ENCODE measurements at places on chromosomes 1 and 21. TPM values are rescaled to one million over a fixed set of nuclear protein-coding genes. Genes with fewer than 3 reads are reported as not detected.

DNA sequence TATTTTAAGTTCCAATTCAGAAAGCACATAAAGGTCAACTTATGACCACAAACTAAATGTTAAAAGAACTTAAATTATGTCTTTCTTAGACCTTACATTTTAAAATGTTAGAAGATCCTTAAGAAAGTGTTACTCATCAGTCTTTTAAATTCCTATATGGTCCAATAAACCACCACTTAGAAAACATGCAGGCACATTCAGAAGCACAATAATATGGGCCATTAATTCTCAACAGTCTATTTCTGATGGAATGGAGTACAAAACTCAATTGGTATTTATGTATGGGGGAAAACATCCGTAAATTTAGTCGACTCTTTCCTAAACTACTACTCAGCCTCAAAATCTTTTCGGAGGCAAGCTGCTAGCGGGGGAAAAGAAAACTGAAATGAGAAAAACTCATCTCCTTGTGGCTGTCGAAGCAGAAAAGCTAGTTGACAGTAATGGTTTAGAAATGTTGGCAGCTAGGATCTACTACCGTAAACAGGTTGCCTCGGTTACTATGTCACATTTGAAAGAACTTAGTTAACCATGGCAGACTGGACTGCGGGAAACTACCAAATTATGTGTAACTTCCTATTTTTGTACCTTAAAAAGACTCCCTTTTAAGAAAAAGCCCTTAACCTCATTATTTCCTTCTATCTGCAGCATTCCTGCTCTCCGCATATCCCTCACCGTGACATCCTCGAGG lies 1.0 kb downstream of the TRMT1L start:
- no peak for DNase-seq

- no peak for DNase-seq
Measured at GRCh38 chr1:172851077-172851476, 192.2 kb downstream of the FASLG start.

GRCh38 chr1:1023700-1024099 lies 3.8 kb downstream of the AGRN start:
- DNase-seq = no peak

DNA sequence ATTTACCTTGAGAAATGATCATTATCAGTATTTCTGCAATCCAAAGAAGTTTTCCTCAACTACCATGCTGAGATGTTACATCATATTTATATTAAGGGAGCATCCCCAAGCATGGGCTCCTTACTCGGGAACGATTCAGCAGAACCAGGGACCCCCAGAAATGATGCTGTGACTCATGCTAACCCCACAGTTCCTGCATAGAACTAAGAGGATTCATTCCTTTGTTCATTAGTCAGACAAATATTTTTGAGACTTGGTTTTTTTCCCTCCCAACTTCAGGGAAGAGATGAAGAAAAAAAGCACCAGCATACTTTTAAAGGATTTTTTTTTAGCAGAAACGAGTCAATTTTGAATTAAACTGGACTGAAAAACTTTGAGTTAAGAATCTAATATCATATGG lies 49.2 kb upstream of the COL24A1 start:
- DNase-seq = no peak

DNA sequence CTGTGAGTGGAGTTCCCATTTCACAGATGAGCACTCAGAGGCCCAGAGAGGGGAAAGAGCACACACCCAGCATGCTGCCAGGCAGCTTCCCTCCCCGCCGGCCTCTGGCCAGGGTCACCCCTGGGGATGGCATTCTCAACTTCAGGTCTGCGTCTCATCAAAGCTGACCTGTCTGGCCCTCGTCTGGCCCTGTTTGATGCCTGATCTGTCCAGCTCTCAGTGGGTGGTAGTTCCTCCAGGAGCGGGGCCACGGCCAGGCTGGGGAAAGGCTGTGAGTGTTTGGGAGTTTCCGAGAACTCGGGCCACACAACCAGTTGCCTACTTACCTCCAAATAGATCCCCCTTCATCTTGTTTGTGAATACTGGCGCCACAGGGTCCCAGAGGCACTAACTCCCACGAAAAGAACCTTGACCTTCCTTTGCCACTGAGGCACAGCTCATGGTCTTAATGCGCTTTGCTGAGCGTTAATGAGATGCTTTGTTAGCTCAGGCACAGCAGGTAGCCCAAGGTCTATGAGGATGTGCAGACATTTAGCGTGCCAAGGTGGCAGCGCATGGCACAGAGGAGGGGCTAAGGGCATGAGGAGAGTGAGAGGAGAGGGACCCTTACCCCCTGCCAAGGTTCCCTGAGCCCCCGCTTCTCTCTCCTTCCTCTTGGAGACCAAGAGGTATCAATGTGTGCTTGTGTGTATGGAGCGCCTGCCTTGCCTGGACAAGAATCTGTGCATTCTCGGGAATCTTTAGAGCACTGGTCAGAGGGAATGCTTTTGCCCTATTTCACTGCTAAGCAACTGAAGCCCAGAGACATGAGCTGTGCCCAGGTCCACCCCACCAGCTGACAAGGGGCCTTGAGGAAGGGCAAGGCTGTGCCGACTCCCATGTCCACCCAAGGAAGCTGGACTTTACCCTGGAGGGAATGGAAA lies 61.2 kb downstream of the DISP3 start:
- DNase-seq = no peak

DNA sequence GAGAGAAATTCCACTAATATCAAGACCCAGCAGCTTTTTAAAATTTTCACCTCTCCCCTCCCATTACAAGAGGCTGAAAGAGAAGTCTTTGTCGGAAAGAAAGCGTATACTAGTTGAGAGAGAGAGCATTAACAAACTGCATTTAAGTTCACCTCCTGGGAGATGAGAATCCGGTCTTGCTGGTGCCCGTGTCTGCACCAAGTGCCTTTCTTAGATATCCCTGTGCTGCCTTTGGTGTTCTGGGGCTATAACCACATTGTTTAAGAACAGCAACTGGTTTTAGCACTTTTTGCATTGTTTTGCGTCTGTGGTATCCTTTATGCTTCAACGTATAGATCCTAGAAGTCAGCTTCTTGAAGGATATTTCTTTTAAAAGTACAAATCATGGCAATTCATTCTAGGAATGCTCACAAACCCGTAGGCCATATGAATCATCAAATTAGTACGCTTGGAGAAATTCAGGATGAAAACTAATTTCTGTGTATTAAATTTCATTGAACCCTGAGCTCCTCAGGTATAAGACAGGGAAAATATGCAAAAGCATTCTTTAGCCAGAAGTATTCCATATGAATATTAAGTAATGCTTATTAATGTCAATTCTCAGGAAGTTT lies 3.4 kb upstream of the RPE65 start:
- no peak for DNase-seq

DNA sequence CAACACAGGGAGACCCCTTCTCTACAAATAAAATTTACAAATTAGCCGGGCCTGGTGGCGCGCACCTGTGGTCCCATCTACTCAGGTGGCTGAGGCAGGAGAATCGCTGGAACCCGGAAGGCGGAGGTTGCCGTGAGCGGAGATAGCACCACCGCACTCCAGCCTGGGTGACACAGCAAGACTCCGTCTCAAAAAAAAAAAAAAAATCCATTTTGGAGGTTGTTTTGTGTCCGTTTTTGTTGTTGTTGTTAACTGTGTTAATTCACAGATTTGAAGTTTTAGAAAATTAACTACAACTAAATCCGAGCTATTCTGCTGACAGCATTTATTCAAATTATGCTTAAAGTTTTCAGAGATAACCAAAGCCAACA lies 618 bp downstream of the CLCC1 start:
- no peak for DNase-seq

DNA sequence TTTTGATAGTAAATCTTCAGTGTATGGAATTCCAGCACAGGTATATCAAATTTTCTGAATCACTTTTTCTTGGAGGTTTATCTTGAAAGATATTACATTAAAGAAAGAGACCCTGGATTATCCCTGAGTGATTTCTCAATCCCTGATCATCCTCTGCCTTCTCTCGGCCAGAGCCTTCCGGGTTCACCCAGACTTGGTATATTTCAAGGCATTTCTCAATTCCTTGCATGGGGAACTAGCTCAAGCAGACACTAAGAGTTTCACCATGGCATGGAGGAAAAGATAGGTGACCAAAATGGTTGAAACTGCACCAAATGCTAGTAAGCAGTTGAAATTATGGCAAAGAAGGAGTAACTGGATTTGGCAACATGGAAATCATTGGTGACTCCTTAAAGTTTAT lies 5.7 kb downstream of the VAMP4 start:
- no peak for DNase-seq

DNA sequence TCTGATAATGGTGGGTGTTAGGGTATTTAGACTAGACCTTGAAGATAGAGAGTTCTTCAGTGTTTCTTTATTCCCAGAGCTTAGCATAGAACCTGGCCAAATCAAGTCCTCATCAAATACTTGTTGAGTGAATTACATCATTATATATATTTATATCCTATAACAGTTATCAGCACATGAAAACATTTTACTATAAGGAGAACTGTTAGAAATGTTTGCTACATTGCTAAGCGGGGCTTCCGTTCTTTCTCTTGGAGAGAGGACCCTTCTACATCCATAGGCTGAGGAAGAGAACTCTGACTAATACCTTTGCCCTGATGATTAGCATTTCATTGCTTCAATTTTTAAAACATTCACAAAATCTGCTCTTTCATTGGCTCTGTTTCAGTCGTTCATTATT lies 66.5 kb upstream of the NBL1 start:
- DNase-seq = no peak

DNA sequence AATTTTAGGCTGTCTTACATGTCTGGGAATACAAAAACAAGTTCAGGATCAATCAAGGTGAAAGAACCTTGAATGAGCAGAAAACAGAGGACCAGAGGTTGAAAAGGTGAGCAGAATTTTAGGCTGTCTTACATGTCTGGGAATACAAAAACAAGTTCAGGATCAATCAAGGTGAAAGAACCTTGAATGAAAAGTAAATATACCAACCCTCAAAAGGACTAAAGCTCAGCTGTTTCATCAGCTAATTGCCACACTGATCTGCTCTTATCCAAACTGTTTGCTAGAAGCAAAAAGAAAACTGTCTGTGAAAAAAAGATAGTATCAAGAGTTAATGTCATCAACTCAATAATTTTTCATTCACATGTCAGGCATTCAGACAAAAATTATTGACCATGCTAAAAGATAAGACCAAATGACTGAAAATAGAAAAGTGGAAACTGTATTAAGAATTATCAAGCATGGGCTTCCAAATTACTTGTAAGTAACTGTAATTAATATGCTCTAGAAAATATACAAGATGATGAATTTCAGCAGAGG lies 69.2 kb downstream of the LTN1 start:
- DNase-seq = no peak

GRCh38 chr1:23910144-23910543 lies 3.0 kb downstream of the CNR2 start:
- no peak for DNase-seq

- DNase-seq = no peak
Measured at GRCh38 chr1:36539526-36539925, 56.8 kb upstream of the CSF3R start.

GRCh38 chr21:15031790-15032357 lies 32.9 kb downstream of the NRIP1 start:
- no peak for DNase-seq

GRCh38 chr1:229411434-229412055 lies 22.3 kb downstream of the ACTA1 start:
- DNase-seq = no peak

- DNase-seq = no peak
Measured at GRCh38 chr1:117600966-117601365, 4.9 kb upstream of the TENT5C start.

- no peak for DNase-seq
Measured at GRCh38 chr21:15422783-15423182, 307.0 kb upstream of the USP25 start.

DNA sequence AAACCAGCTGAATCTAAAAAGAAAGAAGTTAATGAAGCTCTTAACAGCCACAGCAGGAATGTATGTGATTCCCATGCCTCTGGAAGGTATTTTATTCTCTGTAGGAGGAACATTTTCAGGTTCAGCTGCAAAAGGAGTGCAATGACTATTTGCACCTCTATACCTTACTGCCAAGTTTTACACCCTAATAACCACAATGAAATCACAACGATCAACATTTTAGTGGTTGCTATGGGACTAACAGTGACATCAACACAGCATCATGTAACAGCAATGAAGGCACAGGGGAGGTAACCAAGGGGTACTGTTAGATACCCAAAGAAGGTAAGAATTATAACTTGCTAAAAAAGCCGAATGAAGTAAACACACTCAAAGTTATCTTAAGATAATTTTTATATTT lies 116.3 kb upstream of the HP1BP3 start:
- DNase-seq = no peak

The SLAMF8 gene
- polyA plus RNA-seq = 0.63 TPM

The ICOSLG gene
- 1.0 TPM for polyA plus RNA-seq

The PTGER3 gene
- polyA plus RNA-seq = 0.30 TPM

The CD53 gene
- polyA plus RNA-seq = 1.5 TPM

The FAM89A gene
- polyA plus RNA-seq = 2.9 TPM

The ARF1 gene
- 345 TPM for polyA plus RNA-seq

The GUCA2A gene
- polyA plus RNA-seq = not detected

The FCRLA gene
- polyA plus RNA-seq = 0.10 TPM

The USH2A gene
- not detected for polyA plus RNA-seq
